ENCODE measurements at places on chromosomes 16 and 17. TPM values are rescaled to one million over a fixed set of nuclear protein-coding genes. Genes with fewer than 3 reads are reported as not detected.

DRC3 gene
- 0.47 TPM for total RNA-seq

SIAH1 gene
- total RNA-seq: 22.4 TPM

METTL26 gene
- 315 TPM for total RNA-seq

NOL3 gene
- total RNA-seq: 8.4 TPM

OR1A1 gene
- not detected for total RNA-seq

LDHD gene
- total RNA-seq: 0.12 TPM

ZSCAN10 gene
- not detected for total RNA-seq

LRRC75A gene
- 1.2 TPM for total RNA-seq

All from glomerular endothelial cell (primary cell).